ENCODE measurements at places on chromosomes 16 and 17.

- DNase-seq: no peak
Measured at GRCh38 chr16:52312716-52313115, 234.2 kb downstream of the TOX3 start.

DNA sequence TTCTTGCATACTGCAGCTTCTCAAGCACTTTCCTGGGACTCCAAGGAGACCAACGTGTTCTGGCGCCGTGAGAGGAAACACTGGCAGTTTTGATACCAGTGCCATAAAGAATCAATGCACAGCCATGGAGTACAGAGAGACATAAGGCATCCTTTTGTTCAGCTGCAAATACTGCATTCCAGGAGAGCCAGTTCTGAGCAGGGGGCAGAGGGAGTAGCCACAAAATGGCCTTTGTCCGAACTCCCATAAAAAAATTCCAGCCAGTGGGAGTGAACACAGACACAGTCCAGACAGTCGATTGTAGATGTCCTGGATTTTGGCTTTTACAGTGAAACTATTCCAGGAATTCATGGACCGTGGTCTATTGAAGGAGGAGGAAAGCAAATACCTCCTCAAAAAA lies 36.2 kb upstream of the TEKT3 start:
- DNase-seq: peak; percentile 94

DNA sequence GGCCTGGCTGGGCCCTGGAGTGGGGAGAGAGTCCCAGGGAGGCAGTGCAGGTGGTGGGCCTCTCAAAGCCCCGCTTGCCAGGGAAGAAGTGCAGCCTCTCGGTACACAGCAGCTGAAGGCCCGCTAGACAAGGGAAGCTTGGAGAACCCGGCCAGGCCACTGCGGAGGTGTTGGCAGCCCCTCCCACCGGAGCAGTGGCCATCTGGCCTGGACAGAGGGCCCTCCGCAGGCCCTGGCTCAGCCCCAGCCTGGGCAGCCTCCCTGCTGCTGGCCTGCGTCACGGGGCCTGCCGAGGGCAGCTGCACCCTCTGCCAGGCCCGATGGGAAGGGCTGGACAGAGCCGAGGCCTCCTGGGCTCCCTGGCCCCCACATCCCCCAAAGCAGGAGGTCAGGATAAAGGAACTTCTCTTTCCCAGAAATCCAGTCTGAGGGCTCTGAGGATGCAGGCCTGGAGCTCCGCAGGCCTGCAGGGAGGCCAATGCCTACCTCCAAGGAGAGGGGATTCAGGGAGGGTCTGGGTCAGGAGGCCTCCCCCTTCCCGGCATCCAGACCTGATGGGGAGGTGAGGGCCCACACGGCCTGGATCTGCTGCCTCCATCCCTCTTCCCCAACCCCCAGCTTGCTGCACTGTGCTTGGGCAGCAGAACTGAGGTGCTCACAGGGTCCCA lies 4.3 kb downstream of the SPPL2C start:
- DNase-seq: no peak

- DNase-seq: peak; percentile 6
Measured at GRCh38 chr16:65418435-65418834, 296.6 kb upstream of the CDH11 start.

- DNase-seq: no peak
Measured at GRCh38 chr16:74372953-74373846, 2.9 kb upstream of the NPIPB15 start.

DNA sequence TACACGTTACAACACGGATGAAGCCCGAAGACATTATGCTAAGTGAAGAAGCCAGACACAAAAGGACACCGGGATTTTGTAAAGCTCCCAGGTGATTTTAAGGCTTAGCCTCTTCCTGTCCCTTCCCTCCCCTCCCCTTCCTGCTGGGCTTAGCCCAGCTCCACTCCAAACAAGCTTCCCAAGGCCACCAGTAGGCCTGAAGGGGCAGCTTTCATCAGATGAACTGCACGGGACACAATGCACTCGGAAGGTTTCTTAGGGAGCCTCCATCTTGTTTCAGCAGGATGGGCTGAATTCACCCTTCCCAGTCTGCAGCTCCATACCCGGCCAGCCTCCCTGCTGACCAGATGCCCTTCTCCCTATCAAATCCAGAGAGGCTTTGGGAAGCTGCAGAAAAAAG lies 10.4 kb downstream of the MEFV start:
- no peak for DNase-seq

- no peak for DNase-seq
Measured at GRCh38 chr16:49969091-49970030, 55.7 kb upstream of the CNEP1R1 start.

DNA sequence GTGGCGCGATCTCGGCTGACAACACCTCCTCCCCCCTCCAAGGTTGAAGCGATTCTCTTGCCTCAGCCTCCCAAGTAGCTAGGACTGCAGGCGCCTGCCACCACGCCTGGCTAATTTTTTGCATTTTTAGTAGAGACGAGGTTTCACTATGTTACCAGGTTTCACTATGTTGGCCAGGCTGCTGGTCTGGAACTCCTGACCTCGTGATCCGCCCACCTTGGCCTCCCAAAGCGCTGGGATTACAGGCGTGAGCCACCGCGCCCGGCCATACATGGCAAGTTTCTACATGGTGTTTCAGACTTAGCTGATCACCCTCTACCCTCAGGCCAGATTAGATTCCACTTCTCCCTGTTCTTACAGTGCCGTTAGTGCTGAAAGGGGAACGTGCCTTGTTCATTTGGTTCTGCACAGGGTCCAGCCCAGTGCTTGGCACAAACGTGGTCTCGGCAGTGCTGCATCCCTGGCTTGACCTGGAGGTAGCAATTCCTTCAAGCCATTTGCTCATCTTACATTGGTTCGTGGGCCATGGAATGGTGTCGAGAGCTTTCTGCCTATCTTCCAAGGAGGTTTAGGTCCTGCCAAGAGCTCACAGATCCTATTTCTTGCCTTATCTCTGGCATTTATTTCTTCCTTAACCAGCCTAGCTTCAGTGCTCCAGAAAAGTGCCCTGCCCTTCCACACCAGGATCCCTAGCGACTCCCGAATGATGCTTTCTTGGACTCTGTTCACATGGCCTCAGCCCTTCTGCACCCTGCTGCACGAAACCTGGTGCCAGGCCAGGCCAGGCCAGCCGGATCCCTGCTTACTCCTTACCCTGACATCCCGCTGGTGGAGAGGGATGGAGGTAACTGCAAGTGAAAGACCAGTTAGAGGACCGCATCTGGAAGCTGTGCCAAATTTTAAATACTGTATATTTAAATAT lies 14.8 kb upstream of the AURKB start:
- no peak for DNase-seq

GRCh38 chr17:27453471-27453870 lies 2.8 kb upstream of the KSR1 start:
- no peak for DNase-seq

- DNase-seq: no peak
Measured at GRCh38 chr16:52805559-52806168, 247.0 kb downstream of the CHD9NB start.

DNA sequence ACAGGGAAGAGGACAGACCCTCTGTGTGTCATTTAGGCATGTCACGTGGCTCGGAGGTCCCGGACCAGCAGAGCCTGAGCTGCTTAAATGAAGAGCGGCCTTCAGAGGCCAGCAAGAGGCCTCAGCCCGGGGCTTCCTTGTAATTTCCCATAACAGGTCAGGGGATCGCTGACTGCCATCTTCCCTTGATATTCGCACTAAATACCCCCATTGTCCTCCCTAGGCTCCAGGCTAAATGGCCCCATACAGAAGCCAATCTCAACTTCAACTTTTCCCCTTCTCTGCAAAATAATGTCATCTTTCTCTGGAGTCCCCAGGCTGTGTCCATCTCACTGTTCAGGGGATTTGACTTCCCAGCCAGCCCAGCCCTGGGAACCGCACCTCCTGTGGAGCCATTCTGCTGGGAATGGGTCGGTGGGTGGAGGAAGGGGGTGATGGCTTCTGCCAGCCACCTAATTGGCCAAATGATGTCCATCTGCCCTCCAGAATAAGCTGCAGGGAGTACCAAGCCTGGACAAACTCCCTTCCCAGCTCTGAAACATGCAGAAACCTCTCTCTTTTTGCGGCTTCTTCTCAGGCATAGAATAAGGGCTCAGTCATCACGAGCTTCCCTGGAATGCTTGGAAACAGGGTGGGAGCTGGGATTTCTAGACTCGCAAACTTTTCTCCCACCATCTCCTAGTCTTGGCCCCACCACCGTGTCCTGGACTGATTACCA lies 129.9 kb downstream of the SDK2 start:
- no peak for DNase-seq

- DNase-seq: peak; percentile 6
Measured at GRCh38 chr17:42133461-42134041, 10.9 kb downstream of the HSPB9 start.

GRCh38 chr16:24851700-24852099 lies 5.9 kb downstream of the SLC5A11 start:
- peak; percentile 65 for DNase-seq

- peak; percentile 94 for DNase-seq
Measured at GRCh38 chr17:16477255-16477654, 14.7 kb downstream of the LRRC75A start.

GRCh38 chr17:79995696-79996095 lies 40.0 kb downstream of the TBC1D16 start:
- no peak for DNase-seq

- no peak for DNase-seq
Measured at GRCh38 chr16:10931977-10932632, 10.2 kb downstream of the DEXI start.

- no peak for DNase-seq
Measured at GRCh38 chr17:78929908-78930775, 5.0 kb upstream of the TIMP2 start.

GRCh38 chr17:36657390-36657762 lies 56.0 kb downstream of the MRM1 start:
- no peak for DNase-seq

DNA sequence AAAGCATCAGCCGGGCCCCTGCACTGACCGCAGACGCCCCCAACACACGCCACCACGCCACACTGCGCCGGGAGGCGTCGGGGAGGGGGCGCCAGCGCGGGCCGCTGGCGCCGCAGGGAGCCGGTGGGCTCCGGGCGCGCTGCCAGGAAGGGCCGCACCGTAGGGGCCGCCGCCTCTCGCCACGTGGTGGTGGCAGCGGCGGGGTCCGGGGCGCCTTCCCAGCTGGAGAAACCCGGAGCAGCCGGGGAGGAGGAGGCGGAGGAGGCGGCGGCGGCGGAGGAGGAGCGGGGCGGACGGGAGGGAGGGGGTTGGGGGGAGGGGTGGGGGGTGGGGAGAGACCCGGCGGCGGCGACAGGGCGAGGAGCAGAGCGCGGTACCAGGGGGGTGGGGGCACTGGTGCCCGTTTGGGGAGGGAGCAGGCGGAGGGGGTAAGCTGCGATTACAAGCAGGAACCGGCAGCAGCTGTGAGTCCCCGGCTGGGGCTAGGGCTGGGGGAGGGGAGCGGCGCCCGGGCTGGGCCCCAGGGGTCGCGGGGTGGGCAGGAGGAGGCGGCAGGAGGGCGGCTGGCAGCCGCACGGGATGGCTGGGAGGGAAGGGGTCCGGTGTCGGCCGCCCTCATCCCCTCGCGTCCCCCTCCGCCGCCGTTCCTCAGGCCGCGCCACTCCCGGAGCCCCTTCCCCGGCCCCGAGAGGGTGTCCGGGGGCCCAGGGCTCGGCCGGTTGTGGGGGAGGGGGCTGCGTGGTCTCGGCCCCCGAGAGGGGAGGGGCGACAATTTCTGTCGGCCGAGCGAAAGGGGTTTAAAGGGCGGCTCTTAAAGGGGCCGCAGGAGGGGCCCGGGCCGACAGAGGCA lies at the start of gene TBKBP1:
TSS of gene TBKBP1 (plus strand) at position 431 of the 850 bp plus-strand sequence. CDS start 1,952 bp downstream, outside the sequence.
- DNase-seq: peak; percentile 57

DNA sequence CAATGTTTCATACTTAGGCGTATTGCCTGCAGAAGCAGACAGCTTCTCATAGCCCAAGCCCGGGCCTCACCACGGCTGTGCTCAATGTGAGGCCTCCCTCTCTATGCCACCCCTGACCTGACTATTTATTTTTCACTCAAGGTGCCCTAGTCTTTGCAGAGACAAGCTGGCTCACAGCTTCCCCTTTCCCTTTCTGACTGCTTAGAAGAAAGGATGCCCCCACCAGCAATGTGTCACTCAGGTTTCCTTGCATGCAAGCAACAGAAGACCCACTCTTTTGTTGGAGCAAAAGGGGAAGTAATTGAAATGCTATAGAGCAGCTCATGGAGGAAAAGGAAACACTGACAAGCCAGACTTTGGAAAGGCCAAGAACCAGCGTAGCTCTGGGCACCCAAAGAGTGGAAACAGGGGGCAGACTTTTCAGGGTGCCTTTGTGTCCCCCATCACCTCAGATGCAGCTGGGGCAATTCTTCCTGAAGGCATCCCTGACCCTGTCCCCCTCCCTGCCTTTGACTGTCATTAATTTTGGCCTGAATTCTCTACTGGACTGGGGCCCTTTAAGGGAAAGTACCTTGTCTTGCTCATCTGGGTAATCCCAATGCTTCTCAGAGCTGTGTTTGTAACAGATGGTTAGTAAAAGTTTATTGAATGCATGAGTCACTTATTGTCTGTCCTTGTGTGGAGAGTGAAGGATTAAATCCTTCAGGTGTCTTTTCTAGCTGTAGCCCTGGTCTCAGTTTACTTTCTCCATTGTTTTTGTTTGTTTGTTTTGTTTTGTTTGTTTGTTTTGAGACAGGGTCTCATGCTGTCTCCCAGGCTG lies 17.8 kb downstream of the RGS9 start:
- DNase-seq: peak; percentile 39

- no peak for DNase-seq
Measured at GRCh38 chr17:36063786-36064541, at the start of gene CCL18. Gene CCL18 (plus strand): TSS chr17:36064272. CDS start chr17:36064343, 71 bp downstream.

DNA sequence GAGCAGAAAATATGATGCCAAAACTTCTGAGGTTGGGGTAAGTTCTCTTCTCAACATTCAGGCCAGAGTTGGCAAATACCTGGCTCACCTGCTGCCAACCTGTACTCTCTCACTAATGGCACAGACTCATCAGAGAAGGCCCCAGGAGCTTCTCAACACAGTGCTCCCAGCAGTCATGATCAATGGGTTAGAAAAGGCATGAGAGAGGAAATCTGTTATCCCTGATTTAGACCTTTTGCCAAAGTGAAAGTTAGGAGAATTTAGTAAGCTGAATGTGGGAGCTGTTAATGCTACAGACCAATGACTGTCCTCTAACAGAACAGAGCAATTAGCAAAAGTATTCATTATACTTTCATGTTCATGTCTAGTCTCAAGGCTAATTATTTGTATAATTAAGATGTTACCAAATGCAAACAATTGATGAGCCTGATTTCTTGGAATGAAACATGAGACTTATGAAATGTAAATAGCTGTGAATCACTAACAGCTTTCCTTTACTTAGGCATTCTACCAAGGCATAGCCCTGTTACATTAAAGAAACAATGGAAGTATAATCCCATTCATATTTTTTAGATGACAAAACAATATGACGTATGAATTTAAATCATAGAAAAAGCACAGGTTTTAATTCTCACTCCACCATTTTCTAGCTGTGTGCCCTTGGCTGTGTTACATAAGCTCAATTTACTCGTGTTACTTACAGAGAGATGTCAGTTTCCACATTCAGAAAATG lies 68.7 kb upstream of the MARCHF10 start:
- peak; percentile 42 for DNase-seq
